ENCODE measurements at places on chromosomes 3 and 15.

DNA sequence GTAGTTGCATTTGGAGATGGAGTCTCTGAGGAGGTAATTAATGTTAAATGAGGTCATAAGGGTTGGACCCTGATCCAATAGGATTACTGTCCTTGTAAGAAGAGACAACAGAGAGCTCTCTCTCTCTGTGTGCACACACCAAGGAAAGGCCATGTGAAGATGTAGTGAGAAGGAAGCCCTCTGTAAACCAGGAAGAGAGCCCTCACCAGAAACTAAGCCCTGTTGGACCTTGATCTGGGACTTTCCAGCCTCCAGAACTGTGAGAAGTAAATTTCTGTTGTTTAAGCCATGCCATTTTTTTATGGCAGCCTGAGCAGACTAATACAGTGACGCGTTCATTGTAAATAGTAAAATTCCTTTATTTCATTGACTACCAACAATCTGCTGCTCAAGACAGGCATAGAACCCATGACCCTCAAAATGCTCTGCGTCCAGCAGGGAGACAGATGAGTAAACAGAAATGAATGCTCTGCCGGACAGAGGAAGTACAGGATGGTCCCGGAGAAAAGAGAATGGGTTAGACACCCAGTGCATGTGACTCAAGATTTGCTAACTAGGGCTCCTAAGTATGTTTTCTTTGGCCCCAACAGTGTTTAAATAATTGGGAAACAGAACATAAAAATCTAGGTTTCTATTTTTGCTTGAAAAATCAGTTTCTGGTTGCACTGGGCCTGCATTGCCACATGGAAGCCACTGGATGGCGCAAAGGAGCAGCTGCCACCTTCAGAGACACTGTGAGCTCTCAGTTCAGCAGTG is 37.9 kb upstream of the TNFAIP8L3 start:
- DNase-seq = peak; percentile 48

DNA sequence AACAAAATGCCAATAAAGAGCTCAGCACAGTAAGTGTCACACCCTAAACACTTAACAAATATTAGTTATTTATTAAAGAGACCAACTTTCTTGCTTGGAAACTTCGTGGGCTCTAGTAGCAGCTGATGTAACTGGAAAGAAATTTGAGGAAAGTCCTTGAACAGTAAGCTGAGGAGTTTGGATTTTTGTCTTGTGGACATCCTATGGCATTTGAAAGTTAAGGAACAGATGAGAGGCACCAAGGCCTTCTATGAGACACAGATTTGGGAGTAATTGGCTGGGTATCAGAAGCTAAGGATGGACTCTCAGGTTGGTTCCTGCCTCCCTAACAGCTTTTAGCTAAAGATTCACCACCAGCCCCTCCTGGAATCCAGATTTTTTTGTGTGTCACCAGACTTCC is 59.7 kb upstream of the FILIP1L start:
- DNase-seq = no peak

DNA sequence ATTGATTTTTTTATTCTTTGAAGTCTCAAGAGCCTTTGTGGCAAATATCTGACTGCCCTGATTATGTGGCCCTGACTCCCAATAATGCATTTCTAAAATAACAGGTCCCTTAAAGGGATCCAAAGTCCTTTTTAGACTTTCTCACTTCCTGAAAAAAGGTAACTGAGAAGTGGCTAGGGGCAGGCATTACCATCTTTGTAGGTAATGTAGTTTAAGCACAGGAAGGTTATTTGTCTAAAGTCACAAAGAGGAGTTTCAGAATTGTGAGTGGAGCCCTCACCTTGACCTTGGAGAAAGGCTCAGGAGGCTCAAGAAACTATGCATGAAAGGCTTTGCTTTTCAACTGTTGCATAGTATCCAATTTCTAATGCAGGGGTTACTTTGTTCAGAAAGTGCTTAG is 142.9 kb upstream of the MRPL3 start:
- DNase-seq = no peak

- peak; percentile 59 for DNase-seq
These were observed 515 bp downstream of the ADAM10 start for GRCh38 chr15:58748852-58749531.

DNA sequence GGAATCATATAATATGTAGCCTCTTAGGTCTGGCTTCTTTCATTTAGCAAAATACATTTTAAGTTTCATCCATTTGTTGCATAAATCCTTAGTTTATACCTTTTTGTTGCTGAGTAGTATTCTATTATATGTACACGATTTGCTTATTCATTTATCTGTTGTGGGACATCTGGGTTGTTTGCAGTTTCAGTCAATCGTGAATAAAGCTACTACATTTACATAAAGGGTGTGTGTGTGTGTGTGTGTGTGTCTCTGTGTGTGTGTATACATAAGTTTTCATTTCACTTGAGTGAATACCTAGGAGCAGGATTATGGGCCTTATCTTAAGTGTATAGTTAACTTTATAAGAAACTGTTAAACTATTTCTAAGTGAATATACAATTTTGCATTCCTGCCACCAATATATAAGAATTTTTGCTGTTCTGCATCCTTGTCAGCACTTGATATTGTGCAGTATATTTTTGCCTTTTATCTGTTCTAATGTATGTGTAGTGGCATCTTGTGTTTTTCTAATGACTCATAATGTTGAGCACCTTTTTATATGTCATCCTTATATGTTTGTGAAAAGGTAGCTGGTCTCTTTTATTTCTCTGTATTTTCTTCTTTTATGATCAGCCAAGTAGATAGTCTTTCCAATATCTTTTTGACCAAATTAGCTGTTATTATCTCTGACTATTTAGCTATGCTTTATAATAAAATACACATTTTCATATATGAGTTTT is 55.0 kb downstream of the GLCE start:
- DNase-seq = no peak

DNA sequence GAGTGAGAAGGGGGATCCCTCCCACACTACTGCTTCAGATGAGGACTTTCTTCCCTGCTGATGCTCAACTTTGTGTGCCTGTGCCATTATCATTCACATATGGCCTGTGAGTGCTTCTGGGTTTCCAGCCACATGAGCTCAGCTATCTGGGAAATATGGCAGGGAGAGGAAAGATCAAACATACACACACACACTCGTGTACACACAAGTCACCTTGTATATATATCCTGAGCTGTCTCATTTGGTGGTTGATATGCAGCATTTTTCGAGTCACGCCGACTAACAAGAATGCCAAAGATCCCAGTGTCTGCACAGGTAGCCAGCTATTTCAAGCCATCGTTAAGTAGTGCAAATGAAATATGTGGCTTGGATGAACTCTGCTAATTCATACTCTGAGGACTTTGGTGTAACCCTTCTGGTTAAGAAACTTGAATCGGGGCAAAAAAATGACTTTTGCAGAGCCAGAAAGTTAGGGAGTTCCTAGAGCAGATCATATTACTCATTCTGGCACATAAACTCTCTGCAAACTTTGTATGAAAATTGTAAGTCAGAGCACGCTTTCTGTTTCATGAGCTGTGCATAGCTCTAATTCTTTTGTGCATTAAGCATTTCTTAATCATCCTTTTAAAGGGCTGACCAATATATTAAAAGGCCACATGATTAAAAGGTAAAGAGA is 24.9 kb upstream of the WNT5A start:
- DNase-seq = no peak

- DNase-seq = peak; percentile 73
These were observed at the start of gene TNK2 for GRCh38 chr3:195907934-195908693. Gene TNK2, minus strand, starts transcription at chr3:195908551. Its CDS starts 19,963 bp downstream, at chr3:195888588.

- DNase-seq = no peak
These were observed 55.6 kb upstream of the C15orf61 start for GRCh38 chr15:67465196-67465952.

DNA sequence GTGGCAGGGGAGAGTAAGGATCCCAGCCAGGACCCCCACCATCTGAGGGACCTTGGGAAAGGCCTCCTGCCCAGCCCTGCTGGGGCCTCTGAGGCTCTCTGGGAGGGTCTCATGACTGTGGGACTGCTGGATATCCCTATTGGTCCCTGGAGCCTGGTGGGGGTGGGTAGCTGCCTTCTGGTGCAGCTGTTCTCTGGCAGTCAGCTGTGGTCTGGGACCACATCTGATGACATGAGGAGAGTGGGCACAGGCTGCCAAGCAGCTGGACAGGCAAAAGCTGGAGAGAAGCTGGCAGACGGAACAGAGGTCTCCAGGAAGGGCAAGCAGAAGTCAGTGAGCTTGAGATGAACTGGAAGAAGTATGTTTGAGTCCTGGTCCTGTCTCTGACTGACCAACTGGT is 22.4 kb downstream of the PLEKHO2 start:
- DNase-seq = no peak

DNA sequence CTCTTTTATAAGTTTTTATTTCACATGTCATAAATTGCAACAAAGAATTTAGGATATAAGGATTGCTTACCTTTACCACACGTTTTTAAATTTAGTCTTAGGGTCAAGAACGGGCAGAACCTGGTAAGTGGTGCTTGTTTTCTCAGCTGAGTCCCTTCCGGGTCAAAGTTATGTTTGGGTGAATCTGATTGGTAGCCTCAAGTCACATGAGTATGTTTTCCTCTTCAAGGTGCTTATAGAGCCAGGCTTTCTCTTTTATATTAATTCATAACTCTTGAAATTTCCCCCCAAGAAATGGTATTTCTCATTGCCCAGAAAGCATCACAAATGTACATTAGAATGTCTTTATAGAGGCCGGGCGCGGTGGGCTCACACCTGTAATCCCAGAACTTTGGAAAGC is 415.7 kb upstream of the ROBO2 start:
- DNase-seq = no peak

DNA sequence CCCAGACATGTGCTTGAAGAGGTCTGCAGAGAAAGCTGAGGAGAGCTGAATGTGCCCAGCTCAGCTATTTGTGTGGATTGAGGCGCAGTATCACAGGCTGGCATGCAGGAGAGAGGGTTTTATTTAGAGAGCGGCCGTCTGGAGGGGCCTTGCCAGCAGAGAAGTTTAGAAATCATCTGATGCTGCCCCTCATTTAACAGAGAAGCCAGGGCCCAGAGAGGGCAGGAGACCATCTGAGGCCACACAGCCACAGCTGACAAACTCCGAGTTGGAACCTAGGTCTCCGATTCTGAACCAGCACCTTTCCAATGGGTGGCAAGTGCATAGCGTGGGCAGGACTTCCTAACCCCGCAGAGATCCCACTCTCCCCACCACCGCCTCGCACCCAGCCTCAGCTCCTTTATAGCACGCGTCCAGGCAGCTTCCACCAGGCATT is 101.0 kb downstream of the LSM3 start:
- no peak for DNase-seq

DNA sequence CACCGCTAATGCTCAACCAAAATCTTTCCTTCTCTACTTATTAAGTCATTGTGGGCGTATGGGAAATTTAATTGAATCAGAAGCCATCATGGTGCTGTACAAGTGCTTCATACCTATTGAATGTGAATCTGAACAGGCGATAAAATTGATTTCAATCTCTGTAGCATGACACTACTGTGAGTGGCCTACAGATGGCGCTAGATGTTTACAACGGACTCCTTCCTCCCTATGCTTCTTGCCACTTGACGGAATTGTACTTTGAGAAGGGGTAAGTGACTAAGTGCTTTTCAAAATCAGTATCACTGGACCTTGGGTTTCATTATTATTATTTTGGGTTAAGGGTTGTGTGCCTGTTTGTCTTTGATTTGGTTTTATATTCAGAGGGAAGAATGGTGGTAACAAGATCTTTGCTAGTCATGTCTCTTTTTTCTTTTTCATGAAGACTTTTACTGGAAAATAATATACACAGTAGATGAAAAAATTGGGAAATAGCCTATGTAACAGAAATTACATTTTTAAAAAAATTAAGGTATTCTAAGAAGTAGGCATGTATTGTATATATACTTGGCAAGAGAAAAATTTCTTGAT is 35.4 kb downstream of the ACP3 start:
- DNase-seq = peak; percentile 85

DNA sequence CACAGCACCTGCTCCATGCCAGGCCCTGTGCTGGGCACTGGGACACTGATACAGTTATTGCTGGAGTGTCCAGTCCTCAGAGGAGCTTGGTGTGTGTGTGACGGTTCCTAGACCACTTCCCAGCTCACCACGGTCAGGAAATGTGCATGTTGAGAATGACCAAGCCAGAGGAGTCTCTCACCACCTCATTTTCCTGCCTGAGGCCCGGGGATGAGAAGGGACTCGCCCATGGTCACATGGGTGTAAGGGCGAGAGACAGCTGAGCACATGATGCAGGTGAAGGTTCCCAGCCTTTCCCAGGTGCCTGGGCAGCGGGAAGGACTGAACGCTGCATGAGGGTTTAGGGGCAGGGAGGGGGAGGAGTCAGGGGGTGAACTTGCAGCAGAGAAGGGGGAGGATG is 180.9 kb upstream of the TLE3 start:
- DNase-seq = no peak

GRCh38 chr3:41575724-41576123 is 376.4 kb downstream of the CTNNB1 start:
- no peak for DNase-seq

DNA sequence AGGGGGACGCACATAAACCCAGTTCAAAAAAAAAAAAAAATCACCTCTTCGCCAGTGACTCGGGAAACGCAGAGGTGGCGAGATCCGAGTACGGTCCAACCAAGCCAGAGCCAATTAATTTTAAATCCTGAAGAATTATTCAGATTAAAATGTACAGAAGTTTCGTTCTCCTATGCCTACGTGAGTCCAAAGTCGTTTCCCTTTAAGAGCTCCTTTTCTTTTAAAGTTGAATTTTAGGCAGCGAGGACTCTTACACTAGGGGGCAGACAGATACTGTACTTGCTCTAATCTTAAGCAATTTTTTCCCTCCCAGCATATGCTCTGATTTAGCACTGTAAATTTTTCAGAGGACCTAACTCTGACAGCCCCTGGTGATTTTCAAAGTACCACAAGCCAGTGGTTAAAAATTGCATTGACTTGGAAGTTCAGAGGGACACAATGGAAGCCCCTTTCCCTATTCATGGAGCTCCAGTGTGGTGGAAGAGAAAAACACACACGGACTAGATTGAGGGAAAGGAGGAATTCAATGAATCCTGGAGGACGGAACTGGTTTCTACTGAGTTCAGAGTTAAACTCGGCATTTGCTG is 3.3 kb upstream of the NR2F2 start:
- DNase-seq = no peak

- DNase-seq = no peak
These were observed 20.4 kb upstream of the CLK3 start for GRCh38 chr15:74595271-74595670.

- peak; percentile 50 for DNase-seq
These were observed 96.1 kb upstream of the RASGRP1 start for GRCh38 chr15:38660738-38661137.

DNA sequence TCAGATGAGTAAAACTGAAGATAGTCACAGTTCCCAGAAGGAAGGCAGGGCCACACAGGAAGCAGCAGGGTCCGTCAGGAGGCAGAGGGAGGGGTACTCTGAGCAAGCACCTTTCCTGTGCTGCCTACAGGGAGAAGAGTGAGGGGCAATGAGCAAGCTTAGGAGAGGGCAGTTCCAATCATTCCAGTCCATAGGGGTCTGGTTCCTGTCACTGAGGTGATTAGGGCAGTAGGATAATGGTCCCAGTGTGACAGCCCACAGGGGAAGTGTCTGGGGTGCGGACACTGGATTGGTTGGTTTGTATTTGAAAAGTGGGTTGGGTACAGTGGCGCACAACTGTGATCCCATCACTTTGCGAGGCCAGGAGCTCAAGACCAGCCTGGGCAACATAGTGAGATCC is 7.1 kb upstream of the ACAD9 start:
- DNase-seq = no peak

- DNase-seq = no peak
These were observed 173.9 kb upstream of the TBL1XR1 start for GRCh38 chr3:177371146-177371545.

- no peak for DNase-seq
These were observed 224.0 kb downstream of the GREM1 start for GRCh38 chr15:32941823-32942222.

- no peak for DNase-seq
These were observed 77.8 kb upstream of the KCNMB2 start for GRCh38 chr3:178458313-178459037.

- DNase-seq = no peak
These were observed 951.3 kb downstream of the ZPLD1 start for GRCh38 chr3:103385961-103386656.

Data from stimulated activated CD8-positive, alpha-beta memory T cell treated with anti-CD3 and anti-CD28 coated beads, Interleukin-4, amount 100 ng/mL, for 48 hours (primary cell).